ENCODE measurements at places on chromosomes 3 and 15. TPM values are rescaled to one million over a fixed set of nuclear protein-coding genes. Genes with fewer than 3 reads are reported as not detected.

Gene PARP15
- 0.12 TPM for total RNA-seq

Gene HACD2
- total RNA-seq: 43.0 TPM

Gene SLC28A2
- not detected for total RNA-seq

Gene IQCF5
- total RNA-seq: not detected

DNA sequence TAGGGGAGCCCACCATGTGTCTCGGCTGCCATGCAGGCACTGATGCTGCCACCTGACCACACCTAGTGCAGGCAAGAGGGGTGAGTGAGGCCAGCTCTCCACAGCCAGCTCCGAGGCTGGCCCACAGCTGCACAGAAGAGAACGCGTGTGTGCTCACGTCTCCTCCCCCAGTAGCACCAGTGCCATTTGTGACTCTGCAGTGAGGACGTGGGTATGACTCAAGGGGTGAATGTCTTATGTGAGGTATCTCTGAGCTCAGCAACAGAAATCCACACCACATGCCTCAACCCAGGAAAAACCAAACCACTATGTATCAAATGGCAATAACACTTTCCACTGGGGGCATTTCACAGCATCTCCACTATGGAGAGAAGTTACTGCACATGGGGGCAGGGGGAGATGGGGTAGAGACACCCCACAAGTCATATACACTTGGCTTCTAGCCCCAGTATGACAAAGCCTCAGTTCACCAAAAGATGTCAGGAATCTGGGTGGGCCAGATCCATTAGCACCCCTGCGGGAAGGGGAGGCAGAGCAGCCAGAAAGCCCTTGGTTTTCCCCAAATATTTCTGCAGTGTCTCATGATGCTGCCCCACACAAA is 87.6 kb downstream of the LRIG1 start:
- no peak for DNase-seq

DNA sequence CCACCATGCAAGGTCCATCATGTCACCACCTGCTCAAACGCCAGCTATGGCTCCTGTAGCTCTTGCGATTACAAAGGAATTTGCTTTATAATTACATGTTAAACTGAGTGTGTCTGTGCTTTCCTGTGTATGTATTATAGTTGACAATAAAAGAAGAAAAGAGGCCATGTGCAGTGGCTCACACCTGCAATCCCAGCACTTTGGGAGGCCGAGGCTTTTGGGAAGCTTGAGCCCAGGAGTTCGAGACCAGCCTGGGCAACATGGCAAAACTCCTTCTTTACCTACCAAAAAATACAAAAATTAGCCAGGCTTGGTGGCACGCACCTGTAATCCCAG is 27.0 kb downstream of the ATRIP start:
- no peak for DNase-seq

DNA sequence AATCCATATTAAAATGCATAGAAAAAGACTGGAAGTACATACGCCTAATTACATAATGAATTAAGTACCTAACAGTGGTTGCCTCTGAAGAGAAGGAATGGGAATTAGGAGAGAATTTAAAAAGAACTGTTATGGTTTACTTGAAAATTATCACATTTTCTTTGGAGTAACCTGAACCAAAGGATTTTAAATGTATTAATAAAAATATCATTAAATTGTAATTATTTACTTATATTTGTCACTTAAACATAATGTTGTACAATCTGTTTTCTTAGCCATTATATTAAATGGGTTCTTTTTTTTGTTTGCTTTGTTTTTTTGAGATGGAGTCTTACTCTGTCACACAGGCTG is 114.2 kb upstream of the SLC7A14 start:
- no peak for DNase-seq

DNA sequence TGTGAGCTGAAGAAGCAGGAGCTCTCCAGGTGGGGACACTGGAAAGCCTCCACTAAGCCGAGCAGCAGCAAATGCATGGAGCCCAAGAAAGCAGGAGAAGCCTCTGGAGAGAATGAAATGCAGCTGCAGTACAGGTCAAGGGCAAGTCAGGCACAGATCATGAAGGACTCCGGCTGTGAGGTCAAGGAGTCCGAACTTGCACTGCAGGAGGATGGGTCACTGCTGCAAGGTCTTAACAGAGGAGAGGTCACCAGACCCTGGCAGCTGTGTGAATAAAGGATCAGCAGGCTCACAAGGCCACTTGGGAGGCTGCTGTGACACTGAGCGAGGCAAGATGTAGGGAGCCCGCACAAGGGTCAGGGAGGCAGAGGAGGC is 24.7 kb upstream of the SLC41A3 start:
- DNase-seq: no peak

DNA sequence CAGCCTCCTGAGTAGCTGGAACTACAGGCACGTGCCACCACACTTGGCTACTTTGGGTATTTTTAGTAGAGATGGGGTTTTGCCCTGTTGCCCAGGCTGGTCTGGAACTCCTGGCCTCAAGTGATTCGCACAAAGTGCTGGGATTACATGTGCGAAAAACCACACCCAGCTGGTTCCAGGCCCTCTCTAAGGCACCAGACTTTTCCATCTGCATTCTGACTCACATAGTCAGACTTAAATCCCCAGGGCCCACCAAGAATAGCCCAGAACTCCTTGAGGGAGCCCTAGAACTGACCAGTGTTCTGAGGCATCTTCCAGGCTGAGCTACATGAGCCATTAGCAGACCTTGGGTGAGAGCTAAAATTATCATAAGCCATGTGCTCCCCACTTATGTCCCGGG is 68.1 kb downstream of the NMD3 start:
- no peak for DNase-seq
